HFF-Myc (cell line): ENCODE measurements at places on chromosomes 11 and 22.

DNA sequence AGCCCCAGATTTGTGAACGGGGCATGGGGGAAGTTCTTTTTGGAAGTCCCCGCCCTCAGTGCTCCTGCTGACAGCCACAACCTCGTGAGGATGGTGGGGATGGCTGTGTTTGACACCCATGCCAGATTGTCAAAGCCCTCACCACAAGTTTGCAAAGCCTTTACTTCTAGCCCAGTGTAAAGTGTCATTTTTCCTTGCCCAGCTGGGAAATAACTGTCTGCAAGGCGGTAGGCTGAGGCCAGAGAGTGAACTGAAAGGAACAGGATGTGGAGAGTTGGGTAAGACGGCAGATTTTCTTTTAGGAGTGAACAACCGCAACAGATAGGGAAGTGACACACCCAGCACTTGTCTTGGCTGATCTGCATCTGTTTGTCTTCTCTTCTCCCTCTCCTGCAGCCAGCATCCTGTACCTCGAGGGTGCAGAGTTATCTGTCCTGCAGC lies 13.6 kb downstream of the IL17RA start:
- no peak for DNase-seq

GRCh38 chr11:66641834-66642233 lies 3.3 kb downstream of the RBM4 start:
- no peak for DNase-seq

- no peak for DNase-seq
Observed at GRCh38 chr11:73399636-73400035, 23.4 kb downstream of the RELT start.

GRCh38 chr11:134153147-134153905 lies 70.4 kb downstream of the NCAPD3 start:
- no peak for DNase-seq

GRCh38 chr22:42863349-42863961 lies 6.4 kb upstream of the ARFGAP3 start:
- peak; percentile 90 for DNase-seq

GRCh38 chr11:42085736-42086135 lies 626.3 kb upstream of the LRRC4C start:
- no peak for DNase-seq

DNA sequence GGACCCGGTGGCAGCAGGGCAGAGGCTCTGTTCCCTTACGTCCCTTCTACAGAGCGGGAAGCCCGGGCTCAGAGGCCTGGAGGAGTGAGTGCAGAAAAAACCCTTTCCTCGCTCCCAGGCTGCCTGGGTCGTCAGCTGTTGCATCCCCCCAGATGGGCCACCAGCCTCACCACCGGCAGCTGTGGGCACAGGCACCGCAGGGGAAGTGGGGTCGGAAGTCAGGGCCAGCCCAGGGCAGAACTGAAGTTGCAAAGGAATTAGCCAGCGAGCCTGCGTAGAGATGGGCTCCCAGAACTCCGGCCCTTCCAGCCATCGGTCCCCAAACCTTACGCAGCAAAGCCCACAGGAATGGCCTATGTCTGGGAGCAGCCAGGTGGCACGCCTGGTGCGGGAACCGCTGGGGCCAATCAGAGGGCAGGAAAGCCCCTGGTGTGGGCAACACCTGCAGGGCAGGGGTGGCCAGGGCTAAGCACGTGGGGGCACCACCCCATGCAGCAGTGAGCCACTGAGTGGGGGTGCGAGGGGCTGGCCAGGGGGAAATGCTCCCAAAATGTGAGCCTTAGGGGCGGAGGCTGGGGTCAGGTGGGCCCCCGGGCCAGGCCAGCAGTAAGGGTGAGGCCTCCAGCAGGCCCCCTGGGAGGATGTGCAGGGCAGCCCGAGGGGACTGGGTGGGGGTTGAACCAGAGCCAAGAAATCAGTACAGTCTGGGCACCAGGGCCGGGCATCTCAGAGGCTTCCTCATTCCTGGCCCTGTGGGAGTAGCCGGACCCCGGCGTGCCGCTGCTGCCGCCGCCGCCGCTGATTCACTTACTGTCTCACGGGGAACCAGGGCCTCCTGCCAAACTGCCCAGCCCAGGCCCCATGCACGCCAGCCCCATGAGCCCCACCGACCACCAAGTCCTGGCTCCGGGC lies 58.2 kb downstream of the WNT7B start:
- no peak for DNase-seq

DNA sequence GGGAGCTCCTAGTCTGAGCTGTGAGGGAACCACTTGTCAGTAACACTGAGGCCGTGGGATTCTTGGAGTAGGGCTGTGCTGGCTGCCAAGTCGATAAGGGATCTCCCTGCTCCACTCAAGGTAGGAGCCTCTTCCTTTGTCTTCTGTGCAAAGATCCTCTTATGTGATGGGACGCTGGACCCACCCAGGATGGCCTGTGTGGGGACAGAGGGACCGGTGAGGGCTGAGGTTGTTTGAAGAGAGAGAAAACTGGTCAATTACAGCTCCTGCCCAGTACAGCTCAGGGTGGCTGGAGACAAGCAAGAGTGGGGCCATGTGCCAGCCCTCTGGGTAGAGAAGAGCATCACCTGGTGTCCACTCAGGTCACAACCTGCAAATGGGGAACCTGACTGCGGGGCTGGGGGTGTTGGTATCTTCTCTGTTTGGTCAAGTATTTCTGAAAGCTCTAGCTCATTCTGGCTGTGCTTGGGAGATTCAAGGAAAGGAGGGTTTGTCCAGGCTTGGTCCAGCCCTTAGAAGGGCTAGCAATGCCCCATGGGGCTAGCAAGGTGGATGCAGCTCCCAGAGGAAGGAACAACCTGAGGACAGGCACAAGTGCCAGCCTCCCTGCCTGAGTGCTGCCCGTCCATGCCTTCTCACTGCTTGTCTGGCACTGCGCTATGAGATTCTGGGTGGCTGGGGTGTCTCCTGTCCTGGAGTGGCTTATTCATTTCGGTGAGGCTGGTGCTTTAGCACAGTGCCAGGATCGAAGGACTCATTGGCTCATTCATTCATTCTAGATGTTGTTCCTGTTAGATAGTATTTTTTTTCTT lies 27.6 kb upstream of the BAIAP2L2 start:
- DNase-seq = no peak

- DNase-seq = no peak
Observed at GRCh38 chr11:124882339-124883071, 15.2 kb downstream of the ROBO4 start.

GRCh38 chr11:65637794-65638419 lies at the start of gene SIPA1:
TSS of gene SIPA1 (plus strand) at chr11:65638101. CDS start at chr11:65640922, 2,821 bp downstream.
- peak; percentile 65 for DNase-seq

GRCh38 chr11:128181088-128181480 lies 406.3 kb downstream of the ETS1 start:
- no peak for DNase-seq

DNA sequence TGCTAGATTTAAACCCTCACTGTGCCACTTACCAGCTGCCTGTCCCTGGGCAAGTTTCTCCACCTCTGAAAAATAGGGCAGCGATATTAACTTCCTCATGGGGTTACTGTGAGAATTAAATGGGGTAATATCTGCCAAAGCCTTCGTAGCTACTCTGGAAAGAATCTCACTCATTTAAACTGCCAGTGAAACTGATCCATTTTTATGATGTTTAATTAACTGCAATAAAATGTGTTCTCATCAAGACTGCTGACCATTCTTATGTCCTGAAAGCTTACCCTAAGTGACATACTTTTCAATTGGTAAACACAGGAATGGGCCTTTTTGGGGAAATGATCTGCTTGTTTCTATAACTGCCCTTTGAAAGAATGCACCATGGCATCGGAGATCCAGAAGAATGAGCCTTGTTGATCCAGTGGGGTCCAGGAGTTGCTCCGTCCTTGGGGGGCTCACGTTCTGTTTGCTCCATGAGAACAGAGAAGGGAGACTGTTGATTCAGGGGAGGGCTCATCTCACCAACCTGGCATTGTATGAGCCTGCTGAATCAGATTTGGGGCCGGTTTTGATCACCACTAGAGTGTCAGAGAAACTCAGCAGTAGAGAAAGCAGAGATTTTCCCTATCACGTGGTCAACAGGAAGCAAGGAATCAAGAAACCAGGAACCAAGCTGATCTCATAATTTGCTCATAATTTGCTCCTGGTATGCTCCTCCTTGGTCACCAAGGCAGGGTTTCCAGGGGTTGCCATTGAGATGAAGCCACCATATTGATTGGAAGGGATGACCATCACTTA lies 7.0 kb upstream of the CCDC86 start:
- no peak for DNase-seq

GRCh38 chr11:10451426-10452116 lies 3.5 kb upstream of the AMPD3 start:
- DNase-seq = no peak

- no peak for DNase-seq
Observed at GRCh38 chr22:38353142-38353629, 36.0 kb upstream of the CSNK1E start.

- DNase-seq = no peak
Observed at GRCh38 chr11:99781074-99781473, 760.3 kb downstream of the CNTN5 start.

GRCh38 chr22:47098554-47098953 lies 336.1 kb downstream of the TBC1D22A start:
- DNase-seq = no peak

DNA sequence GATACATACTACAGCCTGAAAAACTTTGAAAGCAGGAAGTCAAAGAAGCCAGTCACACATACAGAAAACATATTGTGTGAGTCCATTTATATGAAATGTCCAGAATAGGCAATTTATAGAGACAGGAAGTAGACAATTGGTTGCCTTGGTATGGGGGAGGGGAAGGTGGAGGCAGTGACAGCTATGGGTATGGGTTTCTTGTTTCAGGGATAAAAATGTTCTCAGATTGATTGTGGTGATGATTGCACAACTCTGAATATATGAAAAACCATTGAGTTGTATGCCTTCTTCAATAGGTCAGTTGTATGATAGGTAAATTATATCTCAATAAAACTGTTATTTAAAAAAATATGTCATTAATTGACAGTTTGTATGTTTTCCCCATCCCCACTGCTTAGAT lies 137.6 kb downstream of the SNX19 start:
- no peak for DNase-seq

DNA sequence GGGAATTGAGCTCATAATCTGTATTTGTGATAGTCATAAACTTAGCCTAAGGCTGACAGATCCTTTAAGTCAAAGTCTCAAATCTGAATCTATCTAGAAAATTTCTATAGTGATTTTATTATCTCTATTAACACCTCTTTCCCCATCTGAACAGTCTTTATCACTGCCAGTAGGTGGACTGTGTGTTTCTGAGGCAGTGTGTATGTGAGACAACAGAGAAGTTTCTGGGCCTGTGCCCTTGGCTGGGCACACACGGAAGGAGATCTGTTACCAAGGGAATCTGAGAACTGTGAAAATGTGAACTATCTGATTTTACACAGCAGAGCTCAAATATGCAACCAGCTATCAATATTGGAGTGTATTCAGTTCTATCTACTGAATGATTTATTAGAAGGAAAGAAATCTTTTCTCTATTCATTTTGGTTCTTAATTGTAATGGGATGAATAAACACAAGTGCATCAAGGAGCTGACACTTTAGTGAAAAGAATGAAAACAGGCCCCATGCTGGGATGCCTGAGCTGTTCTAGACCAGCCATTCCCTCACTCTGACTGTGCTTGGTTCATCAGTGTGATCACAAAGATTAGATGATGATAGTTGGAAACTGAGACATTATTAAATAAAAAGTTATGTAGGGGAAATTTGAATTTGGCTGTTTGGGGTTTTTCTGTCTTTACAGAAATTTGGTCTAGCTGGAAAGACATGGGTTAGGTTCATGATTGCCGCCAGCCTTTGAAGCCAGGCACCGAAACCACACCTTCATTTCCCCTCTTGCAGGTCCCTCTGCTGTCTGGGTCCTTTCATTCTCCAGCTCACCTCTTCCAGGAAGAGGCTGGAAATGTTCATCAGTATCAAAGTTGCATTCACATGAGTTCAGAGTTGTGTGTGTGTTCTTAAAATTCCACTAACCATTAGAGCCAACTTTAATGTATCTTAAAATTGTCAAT lies 68.1 kb downstream of the LIF start:
- no peak for DNase-seq
